ENCODE measurements at places on chromosomes 3 and 15. TPM values are rescaled to one million over a fixed set of nuclear protein-coding genes. Genes with fewer than 3 reads are reported as not detected.
A peak's percentile ranks its signal among the peaks of the same experiment; 100 is the strongest.

Gene SEC11A
- total RNA-seq = 201 TPM

Gene TUSC2
- 35.0 TPM for total RNA-seq

DNA sequence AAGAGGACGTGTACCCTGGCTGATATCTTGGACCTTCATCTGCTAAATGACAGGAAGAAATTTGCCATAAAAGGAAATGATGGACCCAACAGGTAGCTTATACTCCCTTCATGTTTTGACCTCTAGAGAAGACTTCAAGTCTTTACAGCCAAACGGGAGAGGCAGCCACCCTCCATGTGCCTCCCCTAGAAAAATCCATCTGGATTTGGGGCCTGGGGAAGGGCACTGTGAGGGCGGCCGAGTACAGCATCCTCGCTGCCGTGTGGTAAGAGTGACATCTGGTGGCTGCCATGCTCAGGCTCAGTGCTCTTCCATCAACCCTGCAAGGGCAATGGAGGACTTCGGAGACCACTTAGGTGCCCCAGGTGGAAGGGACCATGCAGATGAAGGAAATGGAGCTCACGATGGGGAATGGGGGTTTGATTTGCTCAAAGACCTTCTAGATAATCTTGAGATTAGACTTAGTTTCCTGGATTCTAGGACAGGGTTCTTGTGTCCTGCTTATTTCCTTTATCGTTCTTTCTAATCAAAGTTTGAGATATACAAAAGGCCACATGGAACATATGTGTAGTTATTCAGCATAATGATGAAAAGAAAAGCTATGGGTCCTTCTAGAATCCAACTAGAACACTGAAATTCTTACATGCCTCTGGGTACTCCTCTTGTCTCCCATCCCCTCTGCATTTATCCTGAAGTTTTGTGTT, 44.4 kb downstream of the AQP9 start:
- peak; percentile 37 for DNase-seq

GRCh38 chr3:87261925-87262324, 14.5 kb downstream of the POU1F1 start:
- no peak for DNase-seq

- no peak for DNase-seq
Measured at GRCh38 chr3:69591164-69591736, 148.0 kb upstream of the MITF start.

GRCh38 chr3:157888040-157888439, 218.2 kb downstream of the SHOX2 start:
- no peak for DNase-seq

- DNase-seq = no peak
Measured at GRCh38 chr15:78712797-78713515, 71.9 kb upstream of the CHRNB4 start.
